IPS-NIHi11 (cell line): ENCODE measurements at places on chromosomes 6 and 20.

DNA sequence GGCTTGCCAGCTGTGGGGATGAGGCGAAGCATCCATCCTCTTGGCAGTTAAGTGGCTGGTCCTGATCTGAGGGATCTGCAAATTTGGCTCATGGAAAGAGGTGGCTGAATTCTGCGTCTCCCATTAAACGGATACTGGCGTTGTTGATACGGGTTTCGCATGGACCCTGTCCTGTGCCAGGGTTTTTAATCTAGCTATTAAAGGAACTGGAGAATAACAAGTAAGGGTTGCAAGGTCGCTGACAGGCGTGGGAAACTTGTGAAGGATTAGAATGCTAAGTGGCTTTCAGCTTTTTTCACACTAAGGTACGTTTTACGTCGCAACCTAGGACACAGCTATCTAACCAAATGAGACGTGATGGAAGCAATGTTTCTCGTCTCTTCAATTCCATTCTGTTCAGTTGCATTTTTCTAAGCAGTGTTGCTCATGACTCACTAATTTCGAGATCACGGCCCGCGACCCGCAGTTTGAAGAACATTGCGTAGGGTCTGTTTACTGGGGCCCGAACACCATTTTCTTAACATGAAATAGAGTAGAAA is 852 bp downstream of the GMNN start:
- DNase-seq: no peak

- DNase-seq: no peak
Measured at GRCh38 chr6:40171343-40171742, 237.1 kb upstream of the MOCS1 start.

DNA sequence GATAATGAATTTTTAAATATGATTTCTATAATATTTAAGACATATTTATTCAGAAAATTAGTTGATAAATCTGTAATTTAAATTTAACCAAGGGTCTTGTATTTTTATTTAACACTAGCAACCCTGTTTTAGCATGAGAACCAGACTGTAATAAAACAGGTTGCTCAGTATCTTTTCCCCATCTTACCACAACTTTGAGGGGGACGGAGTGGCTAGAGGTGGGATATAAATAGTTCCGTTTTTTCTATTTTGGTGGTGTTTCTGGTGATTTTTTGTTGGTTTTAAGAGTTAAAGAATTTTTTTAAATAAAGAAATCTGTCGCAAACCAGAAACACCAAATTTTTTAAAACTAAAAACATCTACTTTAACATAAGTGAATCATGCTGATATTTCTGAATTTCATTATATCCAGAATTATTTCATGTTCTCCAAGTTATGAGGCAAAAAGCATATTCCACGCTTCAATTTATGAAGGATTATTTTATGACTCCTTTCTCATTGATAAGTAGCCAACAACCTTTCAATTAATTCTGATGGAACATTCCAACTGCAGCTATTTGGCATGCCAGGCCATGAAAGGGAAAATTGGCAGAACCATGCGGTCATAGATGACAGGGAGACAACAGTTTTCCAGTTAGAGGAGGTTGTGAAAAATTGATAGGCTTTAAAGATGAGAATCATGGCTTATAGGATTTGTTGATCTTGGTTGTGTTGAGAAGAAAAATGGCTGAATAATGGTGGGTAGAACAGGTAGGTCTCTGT is 151.9 kb upstream of the CARMIL1 start:
- DNase-seq: no peak

DNA sequence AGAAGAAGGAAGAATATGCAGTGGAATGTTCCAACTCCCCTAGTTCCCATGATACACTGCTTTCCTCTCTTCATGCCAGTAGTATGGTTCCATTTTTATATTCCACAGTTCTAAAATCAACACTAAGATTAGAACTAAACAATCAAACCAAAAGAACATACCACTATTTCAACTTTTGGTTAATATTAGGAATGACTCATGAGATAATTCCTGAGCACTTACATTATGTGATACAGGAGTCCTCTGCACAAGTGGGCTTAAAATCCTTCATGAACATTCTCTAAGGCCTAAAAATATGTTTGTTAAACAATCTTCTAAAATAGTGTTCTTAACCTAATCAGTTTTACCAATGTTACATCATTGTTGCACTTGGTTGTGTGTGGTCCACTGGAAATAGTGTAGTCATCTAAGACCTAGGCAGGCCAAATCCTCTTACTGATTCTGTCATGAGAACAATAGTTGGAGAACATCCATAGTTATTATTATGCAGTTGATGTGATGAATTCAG is 30.3 kb upstream of the RCAN2 start:
- DNase-seq: no peak

- no peak for DNase-seq
Measured at GRCh38 chr20:1734269-1734858, 76.8 kb upstream of the SIRPG start.

DNA sequence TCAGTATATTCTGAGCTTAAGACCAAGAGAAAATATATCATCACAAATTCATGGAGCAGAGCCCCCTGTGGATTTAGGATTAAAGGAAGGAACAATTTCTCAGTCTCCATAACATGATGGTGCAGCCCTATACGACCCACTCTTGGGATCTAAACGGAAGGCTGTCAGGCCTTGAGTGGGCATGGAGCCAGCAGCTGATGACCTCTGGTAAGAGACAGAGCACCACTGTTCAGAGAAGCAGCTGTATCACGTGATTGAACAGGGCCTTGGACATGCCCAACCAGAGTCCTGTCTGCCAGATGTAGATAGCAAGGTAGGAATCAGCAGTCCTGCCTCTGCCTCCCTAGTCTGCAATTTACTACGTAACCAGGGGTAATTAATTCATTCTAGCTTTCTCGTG is 259.4 kb upstream of the POU3F2 start:
- no peak for DNase-seq

- peak; percentile 31 for DNase-seq
Measured at GRCh38 chr6:42441697-42442081, 10.0 kb downstream of the TRERF1 start.

DNA sequence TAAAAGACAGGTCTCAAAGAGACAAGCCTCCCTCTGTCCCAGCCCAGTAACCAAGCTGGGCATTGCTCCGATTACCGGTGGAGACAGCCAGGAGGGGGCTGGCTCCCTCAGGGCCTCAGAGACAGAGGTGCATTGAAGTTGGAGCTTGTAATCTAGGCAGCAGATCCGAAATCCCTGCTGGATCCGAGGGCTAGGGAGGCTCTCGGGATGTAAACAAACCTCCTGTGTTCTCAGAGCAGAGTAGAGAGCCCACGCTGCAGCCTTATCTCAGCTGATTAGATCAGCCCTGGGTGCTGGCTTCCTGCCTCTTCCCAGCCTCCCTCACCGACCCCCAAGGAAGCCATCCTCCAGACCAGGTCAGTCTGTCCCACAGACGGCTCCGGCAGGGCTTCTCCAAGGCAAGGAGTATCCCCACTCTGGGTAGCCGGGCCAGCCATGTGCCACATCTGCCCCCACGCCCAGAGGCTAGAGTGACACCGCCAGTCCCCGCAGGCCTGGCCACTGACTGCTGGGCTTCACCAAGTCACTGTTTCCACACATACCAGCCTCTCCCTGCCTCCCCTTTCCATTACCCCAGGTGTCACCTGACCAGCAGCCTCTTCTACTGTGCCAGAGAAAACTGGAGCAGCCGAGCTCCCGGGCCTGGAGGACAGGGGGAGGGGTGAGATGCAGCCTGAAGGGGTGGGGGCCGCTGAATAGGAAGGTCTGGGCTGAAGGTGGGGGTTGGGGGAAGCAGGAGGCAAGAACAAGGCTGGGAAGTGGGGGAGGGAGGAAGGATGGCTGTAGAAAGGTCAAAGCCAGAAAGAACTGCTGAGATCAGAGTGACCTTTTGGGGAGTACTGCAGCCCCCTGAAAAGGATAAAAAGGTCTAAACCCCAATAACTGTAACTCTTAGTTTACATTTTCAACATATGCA is 6.0 kb downstream of the SDC4 start:
- DNase-seq: peak; percentile 80

GRCh38 chr6:168101590-168102314 is 22.7 kb upstream of the FRMD1 start:
- DNase-seq: peak; percentile 56

DNA sequence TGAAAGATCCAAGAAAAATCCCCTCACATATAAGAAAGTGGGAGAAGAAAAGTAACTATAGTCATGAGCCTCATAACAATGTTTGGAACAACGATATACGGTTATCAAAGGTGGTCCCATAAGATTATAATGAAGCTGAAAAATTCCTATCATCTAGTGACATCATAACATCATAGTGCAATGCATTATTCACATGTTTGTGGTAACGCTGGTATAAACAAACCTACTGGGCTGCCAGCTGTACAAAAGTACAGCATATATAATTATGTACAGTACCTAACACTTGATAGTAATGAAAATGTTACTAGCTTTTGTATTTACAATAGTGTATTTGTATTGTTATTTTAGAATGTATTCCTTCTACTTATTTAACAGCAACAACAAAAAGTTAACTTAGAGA is 240.7 kb downstream of the RNGTT start:
- DNase-seq: no peak

DNA sequence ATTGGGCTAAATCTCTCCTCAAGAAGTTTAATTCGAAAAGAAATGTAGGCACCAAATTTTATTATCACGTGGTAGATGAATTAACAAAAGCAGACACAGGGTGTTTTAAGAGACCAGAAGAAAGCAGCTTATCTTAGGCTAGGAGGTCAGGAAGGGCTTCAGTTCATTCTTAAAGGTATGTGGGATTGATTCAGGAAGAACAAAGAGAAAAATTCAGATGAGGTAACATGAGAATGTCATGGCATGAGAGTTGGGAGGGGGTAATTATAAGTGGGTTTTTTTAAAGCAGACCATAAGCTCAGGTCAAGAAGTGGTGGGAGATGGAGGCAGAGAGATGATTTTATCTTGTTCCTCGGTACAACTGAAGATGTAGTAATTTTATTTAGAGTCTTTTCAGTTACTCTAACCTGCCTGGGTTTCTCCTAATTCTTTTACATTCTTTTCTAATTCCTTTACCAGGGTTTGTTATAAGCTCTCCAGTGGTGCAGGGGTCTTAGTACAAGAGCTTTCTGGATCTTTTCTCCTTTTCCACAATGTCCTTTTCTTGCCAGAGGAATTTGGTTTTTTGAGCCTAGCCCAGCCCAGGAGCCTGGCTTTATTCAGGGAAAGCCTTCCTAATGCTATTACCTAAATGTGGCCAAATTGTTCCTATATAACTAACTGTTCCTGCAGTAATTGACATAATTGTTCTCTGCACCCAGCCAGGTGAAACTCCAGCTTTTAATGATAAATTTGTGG is 474.1 kb upstream of the BTBD3 start:
- DNase-seq: peak; percentile 36

DNA sequence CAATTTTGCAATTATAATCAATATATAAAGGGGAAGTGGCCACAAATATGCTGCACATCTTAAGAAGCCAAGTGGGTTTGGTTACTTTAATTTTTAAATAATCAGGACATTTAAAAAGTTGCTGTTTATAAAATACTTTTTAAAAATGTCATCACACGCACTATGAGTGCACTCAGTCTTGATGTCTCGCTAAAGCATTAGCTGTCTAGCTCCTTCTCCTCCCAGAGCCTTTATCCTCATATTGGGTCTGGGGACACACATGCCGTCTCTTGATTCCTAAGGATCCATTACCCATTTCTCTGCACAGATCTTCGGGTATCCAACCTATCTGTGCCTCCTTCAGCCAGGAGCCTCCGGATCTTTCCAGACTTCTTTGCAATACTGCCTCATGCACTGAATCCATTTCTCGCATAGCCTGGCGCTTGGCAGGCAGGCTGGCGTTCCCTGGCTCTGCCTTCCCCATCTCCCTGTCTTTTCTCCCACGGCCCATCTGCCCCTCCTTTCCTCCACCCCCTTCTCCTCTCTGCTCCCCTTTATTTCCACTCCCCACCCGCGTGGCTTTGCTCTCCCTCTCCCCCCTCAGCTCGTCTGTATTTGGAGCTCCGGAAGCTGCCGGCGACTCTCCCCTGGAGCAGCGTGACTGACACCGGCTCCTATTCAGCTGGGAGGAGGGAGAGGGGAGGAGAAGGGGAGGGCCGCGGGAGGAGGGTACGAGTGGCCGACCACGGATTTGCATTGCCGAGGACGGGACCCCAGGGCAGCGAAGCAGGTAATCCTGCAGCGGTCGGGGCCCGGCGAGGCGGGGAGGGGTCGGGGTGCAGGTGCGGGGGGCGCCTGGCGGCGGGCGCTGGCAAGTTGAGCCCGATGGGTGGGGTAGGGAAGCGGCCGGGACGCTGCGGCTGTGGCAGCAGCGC is at the start of gene CAP2:
Gene CAP2, plus strand, starts transcription at position 618 of the 914 bp plus-strand sequence. CDS start 27,961 bp downstream, outside the sequence.
- peak; percentile 85 for DNase-seq

GRCh38 chr6:28351087-28351486 is 1.3 kb downstream of the ZKSCAN3 start:
- DNase-seq: no peak

DNA sequence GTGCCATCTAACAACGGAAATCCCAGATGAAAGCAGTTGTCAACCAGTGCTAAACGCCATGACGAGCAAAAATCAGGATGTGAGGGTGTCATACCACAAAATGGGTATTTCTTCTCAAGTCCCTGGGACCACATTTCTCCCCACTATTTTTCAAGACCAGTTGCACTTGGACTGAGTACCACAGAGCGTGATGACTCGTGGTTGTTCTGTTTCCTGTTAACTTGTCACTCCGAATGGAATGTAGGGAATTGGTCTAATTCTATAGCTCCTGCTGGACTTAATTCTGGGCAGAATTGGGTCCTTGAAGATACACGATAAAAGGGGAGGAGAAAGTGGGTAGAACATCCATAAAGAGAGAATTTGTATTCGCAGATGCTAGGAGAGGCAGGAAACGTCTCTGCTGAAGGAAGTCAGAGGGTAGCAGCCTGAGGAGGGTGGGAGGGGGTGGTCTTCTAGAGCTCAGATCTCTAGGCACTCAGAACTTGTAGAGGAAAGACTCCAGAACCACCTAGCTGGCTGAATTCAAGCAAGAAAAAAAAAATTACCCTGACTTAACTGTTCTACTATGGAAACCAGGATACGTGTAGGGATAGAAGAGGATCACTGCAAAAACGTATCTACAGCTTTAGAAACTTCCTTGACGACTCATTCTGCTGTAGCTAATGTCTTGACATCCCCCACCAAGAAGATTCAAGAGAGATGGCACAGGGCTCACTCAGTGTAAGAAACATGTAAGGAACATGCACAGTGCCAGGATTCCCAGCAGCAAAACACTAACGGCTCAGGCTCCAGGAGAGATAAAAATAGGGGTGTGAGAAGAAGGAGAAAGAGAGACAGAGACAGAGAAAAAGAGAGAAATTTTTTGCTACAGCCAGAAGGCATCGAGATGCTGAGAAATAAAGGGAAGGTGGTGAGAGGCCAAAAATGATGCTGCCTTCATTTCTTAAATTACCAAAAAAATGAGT is 494.7 kb downstream of the CD83 start:
- DNase-seq: no peak

GRCh38 chr20:58260006-58260405 is 31.6 kb upstream of the ANKRD60 start:
- no peak for DNase-seq
